ENCODE measurements at places on chromosomes 12 and 14.

GRCh38 chr14:102775855-102776760, 1.1 kb upstream of the TRAF3 start:
- DNase-seq = no peak

DNA sequence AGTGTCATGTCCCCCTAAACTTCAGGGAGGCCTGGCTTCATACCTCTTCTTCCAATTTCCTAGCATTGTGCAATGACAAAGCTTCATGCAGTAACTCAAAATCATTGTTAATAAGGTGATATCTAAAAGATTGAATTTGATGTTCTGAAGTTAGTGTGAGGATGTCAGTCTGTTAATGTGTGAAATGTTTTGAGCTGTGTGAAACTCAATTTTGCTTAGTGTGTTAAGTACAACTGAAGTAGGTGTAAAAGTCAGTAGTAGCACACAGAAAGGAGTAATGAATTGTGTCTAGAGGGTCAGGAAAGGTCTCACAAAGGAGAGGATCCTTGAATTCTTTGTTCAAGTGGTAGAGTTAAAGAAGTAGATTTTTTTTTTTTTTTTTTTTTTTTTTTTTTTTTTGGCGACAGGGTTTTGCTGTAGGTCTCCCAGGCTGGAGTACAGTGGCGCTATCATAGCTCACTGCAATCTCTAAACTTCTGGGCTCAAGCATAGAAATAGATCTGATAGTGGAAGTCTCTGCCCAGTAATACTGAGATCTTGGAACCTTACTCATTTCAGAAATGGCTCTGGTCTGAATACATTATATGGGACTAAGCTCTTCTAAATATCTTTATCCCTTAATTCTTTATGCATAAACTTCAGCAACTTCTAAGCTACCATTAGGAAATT, 63.9 kb downstream of the FUT8 start:
- DNase-seq = no peak

DNA sequence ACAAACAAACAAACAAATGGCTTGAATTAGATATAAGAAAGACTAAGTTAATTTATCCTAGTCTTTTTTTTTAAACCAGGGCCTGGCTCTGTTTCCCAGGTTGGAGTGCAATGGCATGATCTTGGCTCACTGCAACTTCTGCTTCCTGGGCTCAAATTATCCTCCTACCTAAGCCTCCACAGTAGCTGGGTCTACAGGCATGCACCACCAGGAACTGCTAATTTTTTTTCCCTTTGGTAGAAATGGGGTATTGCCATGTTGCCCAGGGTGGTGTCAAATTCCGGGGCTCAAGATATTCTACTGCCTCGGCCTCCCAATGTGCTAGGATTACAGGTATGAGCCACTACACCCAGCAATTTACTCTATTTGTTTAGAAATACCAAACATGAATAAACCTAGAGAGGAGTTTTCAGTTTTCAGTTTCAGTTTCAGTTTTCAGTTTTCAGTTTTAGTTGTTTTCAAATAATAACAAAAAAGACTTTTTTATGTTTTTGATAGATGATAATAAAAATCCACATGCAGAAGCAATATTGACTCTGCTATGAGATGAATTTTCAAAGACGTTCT, 817.0 kb downstream of the FLRT2 start:
- DNase-seq = no peak

DNA sequence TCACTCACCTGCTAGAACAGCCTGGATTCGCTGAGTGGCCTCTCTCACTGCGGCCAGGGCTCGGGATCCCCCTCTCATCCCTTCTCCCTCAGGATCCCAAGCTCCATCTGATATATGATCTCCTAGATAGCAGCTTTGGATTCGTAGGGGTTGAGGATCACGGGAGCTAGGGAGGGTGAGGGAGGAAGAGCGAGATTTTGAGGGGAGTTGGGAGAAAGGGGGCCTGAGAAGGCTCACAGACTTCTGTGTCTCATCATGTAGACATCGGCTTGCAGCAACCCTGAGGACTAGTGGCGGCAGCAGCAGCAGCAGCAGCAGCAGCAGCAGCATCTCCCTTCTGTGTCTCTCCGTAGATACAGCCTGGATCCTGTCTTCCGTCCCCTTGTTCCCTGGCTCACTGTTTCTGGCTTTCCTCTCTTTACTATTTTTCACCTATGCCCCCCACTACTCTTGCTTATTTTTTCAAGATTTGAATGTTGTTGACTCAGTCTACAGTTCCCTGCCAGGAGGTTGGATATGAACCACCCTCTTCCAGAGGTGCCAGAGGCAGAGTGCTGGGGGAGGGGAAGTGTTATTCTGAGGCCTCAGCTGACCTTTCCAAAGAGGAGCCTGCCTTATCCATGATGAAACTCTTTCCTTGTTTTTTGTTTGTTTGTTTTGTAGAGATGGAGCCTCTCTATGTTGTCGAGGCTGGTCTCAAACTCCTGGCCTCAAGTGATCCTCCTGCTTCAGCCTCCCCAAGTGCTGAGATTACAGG, at the start of gene CIROP:
Gene CIROP, minus strand, starts transcription at position 399 of the 757 bp plus-strand sequence. Its CDS starts 69 bp downstream, at position 330.
- DNase-seq = no peak

GRCh38 chr12:43740511-43741100, 18.0 kb downstream of the PUS7L start:
- DNase-seq = no peak

- no peak for DNase-seq
Measured at GRCh38 chr14:98415766-98416165, 856.2 kb downstream of the BCL11B start.

- DNase-seq = no peak
Measured at GRCh38 chr14:37900561-37900960, 305.1 kb downstream of the TTC6 start.

- DNase-seq = no peak
Measured at GRCh38 chr12:64625243-64626077, 15.2 kb downstream of the RASSF3 start.

GRCh38 chr12:51866762-51867161, 18.2 kb upstream of the FIGNL2 start:
- DNase-seq = no peak

GRCh38 chr12:68814490-68815231, 6.7 kb downstream of the MDM2 start:
- DNase-seq = no peak

DNA sequence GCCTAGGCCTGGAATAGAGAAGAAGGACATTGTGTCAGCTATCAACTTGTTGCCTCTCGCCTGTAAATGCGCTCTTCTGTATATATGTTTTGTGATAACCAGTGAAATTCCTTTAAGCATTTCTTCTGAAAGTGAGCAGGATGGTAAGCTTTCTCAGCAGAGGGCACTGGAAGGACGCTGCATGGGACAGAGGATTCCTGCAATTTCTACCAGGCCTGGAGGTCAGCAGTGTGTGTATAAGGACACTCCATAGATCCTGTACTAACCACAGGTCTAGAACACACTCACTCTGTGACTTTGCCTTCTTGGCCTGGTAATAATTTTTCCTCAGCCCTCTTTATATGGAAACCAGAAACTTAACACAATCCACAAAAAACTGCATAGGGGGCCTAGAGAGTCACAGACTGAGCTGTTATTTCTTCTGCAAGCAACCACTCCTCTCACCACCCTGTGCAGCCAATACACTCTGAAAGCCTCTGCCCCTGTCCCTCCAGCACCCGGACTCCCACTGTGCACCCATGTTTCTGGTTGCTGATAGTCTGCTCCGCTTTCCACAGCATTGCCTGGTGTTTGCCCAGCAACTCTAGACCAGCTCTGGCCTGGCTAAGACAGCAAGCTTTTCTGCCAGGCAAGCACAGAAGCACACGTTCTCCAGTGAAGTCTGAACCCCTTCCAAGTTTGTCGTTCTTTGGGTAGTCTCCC, 94.0 kb upstream of the RMST start:
- DNase-seq = no peak

DNA sequence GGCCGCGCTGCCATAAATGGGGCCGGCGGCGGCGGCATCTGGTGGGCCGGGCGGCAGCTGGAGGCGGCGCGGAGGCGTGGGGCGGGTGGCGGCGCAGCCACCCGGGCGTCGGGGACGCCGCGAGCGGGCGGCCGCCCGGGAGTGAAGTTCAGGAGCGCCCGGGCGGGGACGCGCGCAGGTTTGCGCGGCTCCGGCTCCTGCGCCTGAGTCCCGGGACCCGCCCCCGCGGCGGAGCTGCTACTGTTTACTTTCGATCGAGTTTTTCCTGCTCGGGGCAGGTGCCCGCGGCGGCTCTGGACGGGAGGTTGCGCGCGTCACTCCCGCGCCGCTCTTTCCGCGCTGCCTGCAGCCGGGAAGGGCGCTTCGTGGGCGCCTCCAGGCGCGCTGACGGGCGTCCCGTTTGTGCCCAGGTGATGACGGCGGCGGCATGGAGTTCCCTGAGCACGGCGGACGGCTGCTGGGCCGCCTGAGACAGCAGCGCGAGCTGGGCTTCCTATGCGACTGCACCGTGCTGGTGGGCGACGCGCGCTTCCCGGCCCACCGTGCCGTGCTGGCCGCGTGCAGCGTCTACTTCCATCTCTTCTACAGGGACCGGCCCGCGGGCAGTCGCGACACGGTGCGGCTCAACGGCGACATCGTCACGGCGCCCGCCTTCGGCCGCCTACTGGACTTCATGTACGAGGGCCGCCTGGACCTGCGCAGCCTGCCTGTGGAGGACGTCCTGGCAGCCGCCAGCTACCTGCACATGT, at the start of gene ZBTB42:
Gene ZBTB42, plus strand, starts transcription at position 331 of the 749 bp plus-strand sequence. Its CDS starts 97 bp downstream, at position 428.
- DNase-seq = no peak

- no peak for DNase-seq
Measured at GRCh38 chr14:75911883-75912282, 69.9 kb downstream of the TGFB3 start.

GRCh38 chr12:79982086-79983062, 47.5 kb upstream of the PPP1R12A start:
- DNase-seq = no peak

- no peak for DNase-seq
Measured at GRCh38 chr14:82999802-83000201, 1466.1 kb upstream of the SEL1L start.

DNA sequence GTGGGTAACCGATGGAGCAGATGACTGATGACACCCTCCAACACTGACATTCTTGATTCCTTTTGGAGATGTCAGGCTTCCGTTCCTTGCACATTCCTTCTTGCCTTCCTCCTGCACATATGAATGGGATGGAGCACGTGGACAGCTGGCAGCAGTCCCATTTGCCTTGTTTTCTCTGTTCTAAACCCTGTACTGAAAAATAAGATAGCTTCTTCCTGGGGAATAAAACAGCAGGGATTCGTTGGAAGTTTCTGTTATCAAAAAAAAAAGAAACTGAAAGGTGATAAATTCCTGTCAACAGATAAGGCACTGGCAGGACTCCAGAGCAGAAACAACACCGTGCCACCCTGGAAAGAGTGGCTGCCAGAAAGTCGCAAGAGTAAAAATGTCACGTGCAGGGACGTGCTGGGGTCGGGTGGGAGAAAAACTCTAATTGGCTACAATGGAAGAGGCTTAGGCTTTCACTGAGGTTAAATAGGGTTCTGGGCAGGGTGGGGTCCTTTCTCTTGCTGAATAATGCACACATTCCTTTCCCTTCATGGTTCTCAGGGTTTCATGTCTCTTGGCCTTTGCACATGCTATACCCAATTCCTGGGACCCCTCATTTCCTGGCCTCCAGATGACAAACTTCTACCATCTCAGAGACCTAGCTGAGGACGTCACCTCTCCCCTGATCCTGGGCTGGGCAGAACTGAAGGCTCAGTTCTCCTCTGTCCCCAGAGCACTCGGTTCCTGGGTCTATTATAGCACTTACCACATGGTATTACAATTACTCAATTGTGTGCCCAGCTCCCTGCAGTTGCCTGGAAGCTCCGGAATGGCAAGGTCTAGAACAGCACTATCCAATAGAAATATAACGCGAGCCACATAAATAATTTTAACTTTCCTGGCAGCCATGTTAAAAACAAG, 7.0 kb upstream of the NUAK1 start:
- no peak for DNase-seq

GRCh38 chr14:87387806-87388205, 605.2 kb downstream of the GALC start:
- DNase-seq = no peak

GRCh38 chr14:32491416-32492016, 162.4 kb downstream of the AKAP6 start:
- DNase-seq = no peak

DNA sequence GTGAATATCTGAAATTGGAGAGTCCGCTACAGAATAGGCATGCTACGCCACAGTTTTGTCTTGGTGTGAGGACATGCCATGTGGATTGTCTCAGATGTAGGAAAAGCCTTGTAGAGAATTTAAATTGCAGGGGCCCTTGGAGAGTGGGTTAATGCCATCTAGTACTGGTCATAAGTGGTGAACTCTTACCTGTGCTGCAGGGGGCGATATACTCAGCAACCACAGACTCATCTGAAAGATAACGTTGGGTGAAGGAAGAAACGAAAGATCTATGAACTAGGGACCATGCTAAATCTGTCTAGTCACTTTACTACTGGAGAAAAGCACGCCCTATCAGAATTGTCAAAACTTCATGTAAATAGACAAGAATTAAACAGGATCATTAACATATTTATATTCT, 33.7 kb upstream of the A2M start:
- no peak for DNase-seq

DNA sequence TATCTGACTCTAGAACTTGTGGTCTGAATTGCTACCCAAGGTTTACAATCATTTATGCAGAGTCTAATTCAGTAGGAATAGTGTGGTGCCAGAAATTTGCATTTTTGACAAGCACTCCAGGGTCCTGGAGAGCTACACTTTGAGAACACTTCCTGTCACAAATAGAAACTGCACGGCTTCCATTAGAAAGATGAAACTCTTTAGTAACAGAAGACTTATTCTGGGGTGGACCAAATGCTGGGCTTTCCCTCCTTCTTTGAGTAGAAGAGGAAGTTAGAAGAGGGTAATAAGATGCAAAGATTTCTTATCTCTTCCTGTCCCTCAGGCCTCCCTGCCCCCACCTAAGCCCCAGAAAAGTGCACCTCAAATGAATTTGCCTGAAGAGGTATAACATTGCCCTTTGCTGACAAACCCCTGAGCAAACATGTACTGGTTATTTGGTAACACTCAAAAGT, 28.4 kb downstream of the DGLUCY start:
- no peak for DNase-seq

GRCh38 chr12:64009321-64010068, 165.0 kb downstream of the SRGAP1 start:
- no peak for DNase-seq

GRCh38 chr14:28121512-28122297, 644.9 kb upstream of the FOXG1 start:
- no peak for DNase-seq

- no peak for DNase-seq
Measured at GRCh38 chr12:54191126-54191525, 2.3 kb upstream of the SMUG1 start.

DNA sequence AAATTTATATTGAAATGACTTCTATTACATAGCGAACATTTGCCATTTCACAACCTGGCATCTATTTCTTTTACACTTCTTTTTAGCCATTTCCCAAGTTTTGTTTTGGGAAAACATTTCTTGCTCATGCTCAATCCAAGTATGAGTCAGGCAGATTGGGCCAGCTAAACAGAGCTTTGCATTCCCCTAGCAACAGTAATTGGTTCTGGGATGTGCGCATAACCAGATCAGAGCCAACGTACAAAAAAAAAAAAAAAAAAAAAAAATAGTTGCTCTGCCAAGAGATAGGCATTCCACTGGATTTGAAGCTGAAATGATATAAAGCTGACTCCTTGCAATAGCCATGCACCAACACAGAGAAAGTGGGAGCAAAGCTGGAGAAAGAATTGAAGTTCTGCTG, 37.5 kb downstream of the PLCZ1 start:
- no peak for DNase-seq
